ENCODE measurements at places on chromosomes 7 and 10.

DNA sequence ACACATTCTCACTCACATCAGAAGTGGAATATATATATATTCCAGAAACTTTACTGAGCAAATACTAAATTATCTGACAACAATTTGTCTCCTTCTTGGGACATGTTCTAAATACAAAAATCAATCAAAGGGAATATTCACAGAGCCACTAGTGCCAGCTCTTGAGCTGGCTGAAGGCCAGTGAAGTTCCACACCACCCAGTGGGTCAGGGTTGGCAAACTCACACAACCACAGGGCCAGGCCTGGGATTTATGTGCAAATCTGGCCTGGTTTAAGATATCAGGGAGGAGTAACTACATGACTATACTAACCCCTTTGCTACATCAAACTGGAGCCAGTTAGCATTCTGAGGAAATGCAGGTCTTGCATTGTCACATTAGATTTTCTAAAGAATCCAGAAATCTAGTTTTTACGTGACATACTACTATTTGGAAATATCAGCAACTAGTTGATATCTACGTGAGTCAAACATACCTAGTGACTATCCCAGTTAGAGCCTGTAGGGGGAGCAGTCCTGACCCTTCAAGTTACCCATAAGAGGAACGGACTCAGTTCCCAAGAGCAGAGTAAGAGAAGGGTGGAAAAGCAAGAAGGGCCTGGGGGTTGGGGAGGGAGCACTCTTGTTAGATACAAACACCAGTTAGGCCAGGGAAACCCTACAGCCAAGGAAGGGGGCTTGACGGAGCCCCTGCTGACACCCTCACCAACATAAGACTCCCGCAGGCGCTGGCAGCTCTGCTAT lies 600.4 kb downstream of the KCNMA1 start:
- no peak for DNase-seq

- no peak for DNase-seq
These were observed 37.1 kb upstream of the SEC61G start for GRCh38 chr7:54796150-54796549.

DNA sequence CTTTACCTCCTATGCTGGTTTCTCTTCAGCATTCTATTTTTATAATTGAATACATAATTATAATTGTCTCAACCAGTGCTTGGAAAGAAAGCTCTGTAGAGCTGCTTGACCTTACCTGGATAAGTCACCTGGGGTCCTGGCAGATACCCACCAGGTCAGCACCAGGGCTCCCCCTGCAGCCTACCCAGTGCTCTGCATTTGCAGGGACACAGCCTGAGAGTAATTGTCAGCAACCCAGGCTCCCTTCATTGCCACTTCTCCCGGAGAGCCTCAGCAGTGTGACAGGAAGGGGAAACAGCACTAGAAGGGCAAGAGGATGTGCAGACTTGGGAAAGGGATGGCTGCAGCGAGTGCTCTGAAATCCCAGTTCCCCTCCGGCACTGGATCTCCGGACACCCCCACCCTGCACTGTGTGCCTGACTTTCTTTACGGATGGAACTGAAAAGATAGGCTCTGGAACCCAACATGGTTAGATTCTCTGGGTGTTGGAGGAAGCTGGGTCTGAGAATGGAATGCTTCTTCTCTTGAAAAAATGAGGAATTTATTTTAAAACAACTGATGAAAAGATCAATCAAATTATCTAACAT lies 11.4 kb upstream of the PAX4 start:
- DNase-seq = no peak

- DNase-seq = no peak
These were observed 43.6 kb downstream of the RAB11FIP2 start for GRCh38 chr10:118003126-118003525.

GRCh38 chr7:75072981-75073283 lies 670 bp downstream of the RCC1L start:
- DNase-seq = no peak

DNA sequence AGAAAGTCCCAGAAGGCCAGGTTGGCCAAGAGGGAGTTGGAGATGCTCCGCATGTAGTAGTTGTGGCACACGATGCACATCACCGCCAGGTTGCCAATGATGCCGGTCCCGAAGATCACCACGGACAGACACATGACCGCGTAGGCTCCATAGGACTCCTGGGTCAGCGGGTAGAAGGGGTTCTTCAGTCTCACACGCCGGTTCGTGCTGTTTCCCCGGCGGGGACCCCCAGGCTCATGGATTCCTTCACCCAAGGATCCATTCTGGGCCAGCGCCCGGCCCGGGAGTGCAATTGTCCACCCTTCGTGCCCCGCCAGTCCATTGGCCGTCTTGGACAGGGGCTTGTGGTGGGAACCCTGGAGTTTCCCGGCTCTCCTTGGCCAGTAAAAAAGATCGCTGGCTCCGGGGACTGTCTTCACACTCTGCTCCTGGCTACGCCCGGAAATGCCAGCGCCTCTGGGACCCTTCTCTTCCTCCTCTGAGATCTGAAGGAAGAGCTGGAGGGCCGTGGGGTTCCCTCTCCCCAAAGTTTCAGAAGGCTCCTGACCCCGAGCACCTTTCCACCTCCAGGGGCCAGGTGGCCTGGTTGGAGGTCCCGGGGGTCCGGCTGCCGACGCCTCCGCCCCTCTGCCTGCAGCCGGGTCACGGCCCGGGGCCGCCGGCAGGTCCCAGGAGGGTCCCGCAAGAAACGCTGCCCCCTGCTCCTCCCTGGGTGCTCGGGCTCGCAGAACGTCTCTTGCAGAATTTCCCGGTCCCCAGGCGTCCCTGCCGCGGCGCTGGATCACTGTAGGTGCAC lies 1.3 kb downstream of the GPR37 start:
- no peak for DNase-seq

GRCh38 chr7:50647286-50647980 lies 82.2 kb upstream of the DDC start:
- DNase-seq = no peak

GRCh38 chr10:74937266-74937856 lies 111.0 kb downstream of the KAT6B start:
- DNase-seq = no peak

GRCh38 chr7:154859747-154860620 lies 142.9 kb downstream of the PAXIP1 start:
- DNase-seq = no peak

DNA sequence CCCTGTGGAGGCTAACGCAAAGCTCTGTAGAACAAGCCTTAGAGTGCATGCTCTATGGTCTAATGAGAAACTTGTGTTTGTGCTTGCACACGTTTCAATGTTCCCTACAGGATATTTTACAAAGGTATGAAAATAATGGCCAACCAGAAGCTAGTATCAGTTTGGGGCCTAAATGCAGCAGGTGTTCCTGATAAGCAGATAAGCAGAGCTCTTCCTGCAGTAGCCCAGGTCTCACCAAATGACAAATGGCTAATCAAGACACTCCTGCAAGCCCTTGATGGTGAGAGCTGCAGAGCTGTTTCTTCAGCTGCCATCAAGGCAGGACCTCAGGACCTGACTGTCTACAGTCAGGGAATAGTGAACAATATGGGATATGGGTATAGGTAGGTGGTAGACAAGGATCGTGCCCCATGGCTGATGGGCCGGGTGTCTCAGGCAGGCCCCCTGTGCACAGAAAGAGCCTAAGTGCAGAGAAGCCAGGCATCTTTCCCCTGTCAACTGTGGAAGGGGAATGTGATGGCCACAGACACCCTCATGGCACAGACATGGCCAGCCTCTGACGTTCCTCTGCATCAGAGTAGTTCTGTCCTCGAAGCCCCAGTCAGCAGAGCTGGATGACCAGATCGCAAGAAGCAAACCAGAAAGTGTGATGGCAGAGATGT lies 23.2 kb upstream of the RASSF4 start:
- DNase-seq = no peak
